IPS DF 6.9 (cell line): ENCODE measurements at places on chromosomes 3 and 15.

DNA sequence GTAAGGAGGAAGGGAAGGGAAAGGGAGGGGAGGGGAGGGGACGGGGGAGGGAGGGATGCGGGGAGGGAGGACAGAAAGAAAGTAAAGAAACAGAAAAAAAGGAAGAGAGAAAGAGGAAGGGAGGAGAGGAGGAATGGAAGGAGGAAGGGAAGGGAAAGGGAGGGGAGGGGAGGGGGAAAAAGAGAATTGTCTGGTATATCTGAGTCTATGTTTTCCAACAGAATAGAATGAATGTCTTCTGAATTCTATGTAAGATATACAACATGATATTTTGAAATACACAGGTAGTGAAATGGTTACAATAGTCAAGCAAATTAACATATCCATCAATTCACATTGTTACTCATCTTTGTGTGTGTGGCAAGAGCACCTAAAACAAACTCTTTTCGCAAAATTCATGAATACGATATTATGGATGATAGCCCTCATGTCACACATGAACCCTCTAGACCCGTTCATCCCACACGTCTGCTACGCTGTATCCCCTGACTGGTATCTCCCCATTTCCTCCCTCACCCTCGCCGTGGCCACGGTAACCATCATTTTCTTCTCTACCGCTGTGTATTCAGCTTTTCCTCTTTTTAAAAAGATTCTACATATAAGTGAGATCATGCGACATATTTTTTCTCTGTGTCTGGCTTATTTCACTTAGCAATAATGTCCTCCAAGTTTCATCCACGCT lies 168.9 kb downstream of the XXYLT1 start:
- no peak for DNase-seq

GRCh38 chr15:99603828-99604227 lies 38.0 kb downstream of the MEF2A start:
- DNase-seq = no peak

- DNase-seq = no peak
These were observed 67.7 kb upstream of the NSMCE3 start for GRCh38 chr15:29337156-29337959.

GRCh38 chr3:96319166-96319565 lies 495.2 kb upstream of the EPHA6 start:
- no peak for DNase-seq

GRCh38 chr3:13509059-13509815 lies 29.1 kb downstream of the HDAC11 start:
- no peak for DNase-seq

DNA sequence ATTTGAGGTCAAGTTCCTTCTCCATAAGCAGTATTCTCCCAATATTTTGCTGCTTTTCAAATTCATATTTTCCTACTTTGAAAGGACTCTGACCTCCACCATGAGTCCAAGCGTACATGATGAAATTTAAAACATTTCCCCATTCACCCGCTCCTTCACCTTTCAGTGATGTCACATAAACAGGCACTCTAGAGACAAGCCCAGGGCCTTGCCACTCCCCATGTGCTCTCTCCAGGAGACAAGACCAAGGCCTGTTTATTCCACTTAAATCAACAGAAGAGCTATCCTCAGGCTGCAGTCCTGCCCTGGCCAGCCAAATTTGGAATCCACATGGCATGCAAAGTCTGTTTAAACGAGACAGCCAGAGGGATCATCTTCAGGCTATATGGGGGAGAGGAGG lies 161.5 kb downstream of the ARRDC4 start:
- DNase-seq = no peak

- no peak for DNase-seq
These were observed 39.8 kb downstream of the IDH2 start for GRCh38 chr15:90062462-90062932.

DNA sequence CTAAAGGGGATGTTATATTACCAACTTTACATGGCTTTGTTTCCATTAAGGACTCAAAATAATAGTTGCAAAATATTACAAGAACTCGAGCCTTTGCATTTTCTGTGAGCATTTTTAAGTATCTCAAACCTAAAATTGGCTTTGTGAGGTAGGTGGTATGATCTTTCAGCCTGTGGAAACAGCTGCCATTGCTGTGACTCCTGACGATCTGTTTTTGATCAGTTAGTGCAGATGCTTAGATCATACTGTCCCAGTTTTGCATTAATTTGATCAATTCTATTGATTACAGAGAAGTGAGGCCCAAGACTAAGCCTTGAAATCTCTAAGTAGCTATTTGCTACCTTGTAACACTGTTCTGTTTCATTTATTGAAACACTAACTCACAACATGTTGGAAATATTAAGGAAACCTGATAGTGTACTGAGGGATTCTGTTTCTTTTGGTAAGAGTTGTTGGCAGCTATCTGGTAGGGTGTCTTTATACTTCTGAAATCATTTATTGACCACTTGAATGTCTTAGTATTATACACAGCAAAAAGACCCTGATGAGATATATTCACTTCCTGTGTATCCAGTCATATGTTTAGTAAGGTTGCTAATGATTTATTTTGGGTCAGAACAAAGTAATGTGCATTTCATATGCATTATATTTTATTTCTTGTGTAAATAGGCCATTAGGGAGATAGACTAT lies 14.8 kb downstream of the SKIL start:
- no peak for DNase-seq

GRCh38 chr15:54577476-54578250 lies 599.4 kb downstream of the UNC13C start:
- no peak for DNase-seq

GRCh38 chr3:41198526-41198925 lies 779 bp upstream of the CTNNB1 start:
- no peak for DNase-seq

GRCh38 chr15:86634146-86634545 lies 554.5 kb downstream of the AGBL1 start:
- no peak for DNase-seq

DNA sequence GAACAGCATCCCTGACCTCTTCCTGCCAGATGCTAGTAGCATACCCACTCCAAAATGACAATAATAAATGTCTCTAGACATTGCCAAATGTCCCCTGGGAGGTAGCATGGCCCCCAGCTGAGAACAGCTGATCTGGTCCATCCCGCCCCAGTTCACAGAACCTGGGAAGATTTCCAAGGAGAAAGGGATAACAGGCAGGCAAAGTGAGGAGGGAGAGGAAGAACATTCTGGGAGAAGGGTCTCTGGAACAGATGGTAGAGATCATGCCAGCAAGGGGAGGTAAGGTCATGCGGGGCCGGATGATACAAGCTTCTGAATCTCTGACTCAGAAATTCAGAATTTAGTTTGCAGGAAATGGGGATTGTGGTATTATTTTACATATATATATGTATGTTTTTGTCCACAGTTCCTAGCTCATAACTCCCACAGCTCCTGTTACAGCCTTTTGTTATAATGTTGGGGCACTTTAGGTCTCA lies 192.7 kb downstream of the SUCLG2 start:
- DNase-seq = no peak

DNA sequence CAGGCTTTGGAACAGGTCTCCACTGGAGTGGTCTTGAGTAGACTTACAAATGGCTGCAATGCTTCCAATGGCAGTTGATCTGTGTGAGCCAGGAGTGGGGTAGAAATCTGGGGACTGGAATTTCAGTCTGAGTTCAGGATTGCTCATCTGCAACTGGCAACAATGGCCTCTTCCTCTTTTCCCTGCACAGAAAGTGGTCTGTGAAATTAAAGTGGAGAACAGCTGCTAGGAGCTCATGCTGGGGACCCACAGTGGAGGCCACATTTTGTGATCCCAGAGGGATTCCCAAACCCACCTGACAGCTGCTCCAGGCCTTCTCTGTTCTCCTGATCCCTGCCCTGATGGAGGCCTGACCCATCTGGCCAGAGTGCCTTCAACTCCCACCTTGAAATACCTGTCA lies 49.6 kb downstream of the CEMIP start:
- no peak for DNase-seq

DNA sequence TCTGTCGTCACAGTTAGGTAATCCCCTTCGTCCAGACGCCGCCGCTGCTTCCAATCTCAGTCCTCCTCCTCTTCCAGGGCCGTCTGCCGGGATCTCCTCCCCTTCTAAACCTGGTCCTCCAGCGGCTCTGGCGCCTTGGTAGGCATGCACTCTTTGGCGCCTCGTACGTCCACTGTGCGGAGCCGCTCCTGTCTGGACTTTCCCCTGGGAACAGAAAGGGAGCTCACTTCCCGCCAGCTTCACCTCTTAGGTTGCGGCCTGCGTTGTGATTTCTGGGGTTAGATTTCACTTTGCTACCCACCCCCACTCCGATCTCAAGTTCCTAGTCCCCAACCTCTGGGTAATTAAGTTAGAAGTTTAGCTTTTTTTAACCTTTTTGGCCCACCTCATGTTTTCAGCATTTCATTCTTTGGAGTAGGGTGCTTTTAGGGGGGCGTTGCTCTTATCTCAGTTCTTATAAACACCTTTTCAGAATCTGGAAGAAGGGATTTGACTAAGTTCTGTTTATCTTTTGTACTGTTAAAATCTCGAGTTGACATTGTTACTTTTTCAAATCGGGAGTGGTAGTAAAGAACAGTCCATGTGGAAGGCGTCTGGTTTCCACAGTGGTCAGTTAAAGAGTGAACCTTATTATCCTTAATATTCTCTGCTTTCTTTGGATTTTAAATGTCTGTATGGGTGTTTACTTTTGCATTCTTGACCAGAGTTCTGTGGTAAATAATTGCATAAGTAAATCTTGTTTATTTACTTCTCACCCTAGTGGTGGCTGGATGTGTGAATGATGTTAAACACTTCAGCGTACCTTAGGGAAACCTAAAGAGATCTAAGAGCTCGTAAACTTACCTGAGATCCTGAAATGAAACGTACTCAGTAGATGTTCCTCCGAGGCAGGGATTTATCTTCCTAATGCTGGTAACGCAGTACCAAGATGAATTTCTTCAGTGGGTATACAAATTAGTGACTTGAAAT lies 611 bp downstream of the CTDSPL2 start:
- no peak for DNase-seq

DNA sequence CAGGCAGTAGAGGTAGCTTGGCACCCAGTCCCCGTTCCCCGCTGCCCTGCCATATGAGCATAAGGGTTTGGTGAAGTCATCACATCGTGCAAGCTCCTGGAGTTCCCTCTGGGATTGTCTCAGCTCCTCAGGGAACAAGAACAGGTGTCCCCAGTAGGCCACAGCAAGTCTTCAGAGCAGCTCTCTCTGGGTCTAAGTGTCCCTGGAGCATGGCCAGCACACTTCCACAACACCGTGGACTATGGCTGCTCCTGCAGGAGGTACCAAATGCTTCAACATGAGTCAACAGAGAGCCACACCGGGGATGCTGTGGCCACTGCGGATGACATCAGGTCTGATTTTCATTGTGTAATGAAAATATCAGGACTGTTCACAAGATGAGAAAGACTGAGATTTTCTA lies 23.1 kb downstream of the ABHD6 start:
- DNase-seq = no peak

- DNase-seq = no peak
These were observed 1.1 kb upstream of the CD200R1 start for GRCh38 chr3:112976001-112976400.

GRCh38 chr3:197820550-197821335 lies 29.7 kb downstream of the LRCH3 start:
- DNase-seq = no peak

- no peak for DNase-seq
These were observed 31.4 kb upstream of the LSAMP start for GRCh38 chr3:116476691-116477090.

DNA sequence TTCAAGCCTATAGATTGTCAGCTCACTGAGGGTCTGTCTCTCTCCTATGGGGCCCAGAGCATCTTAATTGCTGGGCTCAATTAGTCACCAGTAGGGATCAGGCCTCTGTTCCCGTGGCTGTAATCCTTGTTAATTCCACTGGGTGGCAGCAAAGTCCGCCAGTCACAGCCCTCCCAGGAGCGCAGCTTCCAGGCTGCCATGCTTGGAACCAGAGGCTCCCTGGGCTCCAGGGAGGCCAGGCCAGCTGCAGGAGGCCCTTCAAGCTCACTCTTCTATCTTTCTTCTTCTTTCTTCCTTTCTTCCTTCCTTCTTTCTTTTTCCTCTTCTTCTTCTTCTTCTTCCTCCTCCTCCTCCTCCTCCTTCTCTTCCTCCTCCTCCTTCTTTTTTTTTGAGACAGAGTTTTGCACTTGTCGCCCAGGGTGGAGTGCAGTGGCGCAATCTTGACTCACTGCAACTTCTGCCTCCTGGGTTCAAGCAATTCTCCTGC lies 14.4 kb downstream of the RNU5B-1 start:
- no peak for DNase-seq

GRCh38 chr15:76440441-76440840 lies 103.9 kb downstream of the ISL2 start:
- DNase-seq = no peak

- DNase-seq = no peak
These were observed 51.8 kb downstream of the KLHL6 start for GRCh38 chr3:183503746-183504145.

DNA sequence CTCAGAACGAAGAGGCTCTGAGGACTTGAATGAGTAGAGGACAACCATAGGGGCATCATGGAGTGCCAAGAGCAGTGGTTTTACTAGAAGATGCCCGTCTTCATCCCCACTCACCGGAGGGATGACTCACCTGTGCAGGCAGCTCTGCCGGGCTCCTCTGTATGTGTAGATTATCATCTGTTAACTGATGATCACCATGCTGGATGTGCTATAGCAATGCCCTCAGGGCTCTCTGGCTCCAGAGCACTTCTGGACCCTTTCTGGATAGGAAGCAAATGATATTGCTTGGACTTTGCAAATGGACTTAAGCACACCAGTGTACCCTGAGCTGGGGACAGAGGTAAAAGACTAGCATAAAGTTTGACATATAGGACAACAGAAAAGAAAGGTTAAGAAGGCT lies 10.2 kb upstream of the TGFBR2 start:
- DNase-seq = no peak

DNA sequence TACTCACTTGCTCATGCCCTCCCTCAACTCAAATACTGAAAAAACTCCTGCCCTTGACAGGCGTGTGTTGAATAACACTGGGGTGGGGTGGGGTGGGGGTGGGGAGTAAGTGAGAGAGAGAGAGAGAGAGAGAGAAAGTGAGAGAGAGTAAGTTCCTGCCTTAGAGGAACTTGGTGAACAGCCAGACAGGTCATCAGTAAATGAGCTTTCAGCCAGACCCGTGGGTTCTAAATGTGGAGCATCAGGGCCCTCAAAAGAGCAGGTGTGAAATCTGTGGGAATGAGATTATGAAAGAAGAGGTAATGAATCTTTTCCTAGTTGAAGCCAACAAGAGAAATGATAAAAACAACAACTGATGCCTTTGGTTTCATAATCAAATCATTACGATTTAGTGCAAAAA lies 134.4 kb upstream of the FAM3D start:
- no peak for DNase-seq

DNA sequence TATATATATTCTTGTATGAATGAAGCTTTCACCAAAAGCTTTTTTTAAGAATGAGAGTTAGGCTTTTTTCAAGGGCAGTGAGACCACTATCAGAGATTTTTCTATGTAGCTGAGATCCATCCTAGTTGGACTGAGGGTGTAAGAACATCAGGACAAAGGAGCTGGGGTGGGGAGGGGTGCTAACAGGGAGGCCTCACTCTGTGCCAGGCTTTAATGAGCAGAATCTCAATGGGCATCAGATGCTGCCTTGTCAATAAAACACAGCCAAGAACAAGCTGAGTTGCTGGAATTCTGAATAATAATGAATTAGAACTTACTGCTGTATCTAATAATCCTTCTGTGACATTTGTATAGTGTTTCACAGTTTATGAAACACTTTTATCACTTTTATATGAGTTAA lies 41.4 kb upstream of the USP3 start:
- DNase-seq = no peak

GRCh38 chr3:138355071-138355470 lies 6.7 kb downstream of the MRAS start:
- no peak for DNase-seq

- no peak for DNase-seq
These were observed 8.8 kb downstream of the CCDC71 start for GRCh38 chr3:49157289-49157688.

GRCh38 chr3:175398676-175399075 lies 539.5 kb downstream of the NAALADL2 start:
- DNase-seq = no peak
